Stomach (tissue), 19 donors: ENCODE measurements at places on chromosomes 3 and 15. TPM values are rescaled to one million over a fixed set of nuclear protein-coding genes. Genes with fewer than 3 reads are reported as not detected.

The RYR3 gene
- 1.9 TPM for total RNA-seq

The PPM1L gene
- 43.2 TPM for total RNA-seq

The ADAMTS9 gene
- 107 TPM for total RNA-seq

The GOLGA8S gene
- 0.58 TPM for total RNA-seq

The SLC28A2 gene
- total RNA-seq, result 7.2 TPM

- DNase-seq, result no peak
- no peaks in the 10 kb centered on the region for H3K27me3 ChIP-seq
- H3K27ac ChIP-seq, result no peak overlapping the region
These were observed 27.6 kb upstream of the ADAMTSL3 start for GRCh38 chr15:83626171-83626802.

DNA sequence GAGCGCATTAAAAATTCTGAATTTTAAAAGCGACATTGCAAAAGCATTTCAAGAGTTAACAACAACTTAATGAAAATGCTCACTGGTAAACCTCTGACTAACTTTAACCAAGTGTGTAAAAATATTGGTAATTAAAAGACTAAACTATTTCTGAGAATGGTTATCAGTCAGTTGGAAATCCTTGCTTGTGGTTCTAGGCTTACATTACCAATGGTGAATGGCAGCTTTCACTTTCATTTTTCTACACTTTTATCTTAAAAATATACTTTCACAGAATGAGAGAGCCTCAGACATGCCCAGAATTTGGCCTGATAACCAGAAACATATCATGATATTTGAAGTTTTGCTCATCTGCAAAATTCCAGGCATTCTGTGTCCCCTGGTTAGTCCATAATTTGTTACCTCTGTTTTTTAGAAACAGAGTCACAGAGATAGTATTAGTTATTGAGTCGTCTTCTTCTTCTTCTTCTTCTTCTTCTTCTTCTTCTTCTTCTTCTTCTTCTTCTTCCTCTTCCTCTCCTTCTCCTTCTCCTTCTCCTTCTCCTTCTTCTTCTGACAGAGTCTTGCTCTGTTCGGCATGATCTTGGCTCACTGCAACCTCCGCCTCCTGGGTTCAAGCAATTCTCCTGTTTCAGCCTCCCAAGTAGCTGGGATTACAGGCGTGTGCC is 5.5 kb upstream of the RNF111 start:
- H3K27ac ChIP-seq, result no peak overlapping the region
- H3K36me3 ChIP-seq, result no peaks in the 10 kb centered on the region
- no peaks in the 10 kb centered on the region for H3K4me1 ChIP-seq
- no peaks in the 10 kb centered on the region for H3K27me3 ChIP-seq

DNA sequence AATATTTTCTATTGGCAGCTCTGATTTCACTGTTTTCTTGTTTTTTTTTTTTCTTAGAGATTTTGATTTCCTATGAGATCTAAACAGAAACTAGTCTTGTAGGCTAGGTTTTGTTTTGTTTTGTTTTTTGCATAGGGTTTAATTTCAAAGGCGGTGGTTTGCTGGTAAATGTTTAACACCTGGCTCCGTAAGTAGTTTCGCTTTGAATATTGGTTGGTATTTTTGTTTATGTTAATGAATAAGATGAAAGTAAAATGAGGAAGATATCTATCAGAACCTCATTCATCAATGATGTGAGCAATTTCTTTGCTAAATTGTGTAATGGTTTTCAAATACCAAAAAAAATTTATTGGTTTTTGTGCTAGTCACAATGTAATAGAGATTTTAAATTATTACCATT is 39.7 kb upstream of the TM4SF1 start:
- H3K27ac ChIP-seq, result no peak overlapping the region
- no peaks in the 10 kb centered on the region for H3K4me1 ChIP-seq
- H3K27me3 ChIP-seq, result no peaks in the 10 kb centered on the region

DNA sequence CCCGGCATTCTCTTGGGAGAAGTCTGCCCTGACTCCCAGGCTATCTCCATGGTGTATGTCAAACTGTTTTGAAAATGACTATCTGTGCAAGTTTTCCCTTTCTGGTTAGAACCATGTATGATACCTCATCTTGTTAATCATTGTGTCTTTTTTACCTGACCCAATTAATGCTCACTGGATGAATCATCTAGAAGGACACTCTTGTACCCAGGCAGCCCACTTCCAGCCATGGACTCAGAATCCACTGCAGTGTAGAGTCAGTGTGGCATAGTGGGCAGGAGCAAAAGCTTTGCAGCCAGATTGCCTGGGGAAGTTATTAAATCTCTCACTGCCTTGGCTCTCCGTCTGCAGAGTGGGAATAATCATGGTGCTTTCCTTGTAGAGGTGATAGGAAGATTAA is 1.2 kb downstream of the FAM3D start:
- peak overlapping the region; percentile 5 for H3K27ac ChIP-seq
- no peaks in the 10 kb centered on the region for H3K27me3 ChIP-seq
- H3K4me3 ChIP-seq, result peak overlapping the region; percentile 39
- peaks cover 27% of the 10 kb centered on the region for H3K4me1 ChIP-seq
- no peak for DNase-seq
- H3K36me3 ChIP-seq, result no peaks in the 10 kb centered on the region

- no peak for DNase-seq
- H3K4me3 ChIP-seq, result no peak overlapping the region
- H3K36me3 ChIP-seq, result no peaks in the 10 kb centered on the region
- peaks cover 5% of the 10 kb centered on the region for H3K4me1 ChIP-seq
- no peak overlapping the region for H3K27ac ChIP-seq
These were observed 334.9 kb upstream of the DPH6 start for GRCh38 chr15:35880896-35881295.

- no peak overlapping the region for H3K27ac ChIP-seq
- H3K27me3 ChIP-seq, result no peaks in the 10 kb centered on the region
- H3K4me3 ChIP-seq, result no peak overlapping the region
- no peak for DNase-seq
- no peaks in the 10 kb centered on the region for H3K36me3 ChIP-seq
These were observed 32.1 kb downstream of the FOXP1 start for GRCh38 chr3:71551311-71551919.

DNA sequence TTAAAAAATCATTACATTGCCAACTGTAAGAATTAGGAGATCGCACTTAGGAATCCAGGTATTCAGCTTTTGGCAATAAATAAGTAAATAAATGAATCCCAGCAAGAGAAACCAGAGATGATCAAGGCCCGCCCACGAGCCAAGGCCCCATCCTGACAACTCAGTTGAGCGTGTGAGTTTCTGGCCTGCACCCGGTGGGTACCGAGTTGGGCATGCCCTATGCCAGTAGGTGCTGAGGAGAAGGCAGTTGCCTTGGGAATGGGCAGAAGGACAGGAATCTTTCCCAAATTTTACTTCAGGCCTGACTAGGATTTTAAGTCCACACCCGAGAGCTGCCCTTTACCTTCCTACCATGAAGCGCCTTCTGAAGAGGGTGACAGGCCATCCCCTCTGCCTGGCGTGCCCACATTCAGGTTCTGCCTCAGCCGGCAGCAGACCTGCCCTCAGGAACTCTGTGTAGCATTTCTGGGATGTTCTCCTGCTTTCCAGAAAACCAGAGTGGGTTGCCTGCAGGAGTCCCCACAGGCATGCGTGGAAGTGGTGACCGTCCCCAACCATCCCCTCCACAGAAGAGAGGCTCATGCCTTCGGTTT is 99.3 kb upstream of the ALDH1A3 start:
- no peaks in the 10 kb centered on the region for H3K4me1 ChIP-seq
- no peak overlapping the region for H3K27ac ChIP-seq
- no peaks in the 10 kb centered on the region for H3K36me3 ChIP-seq
- no peak for DNase-seq

DNA sequence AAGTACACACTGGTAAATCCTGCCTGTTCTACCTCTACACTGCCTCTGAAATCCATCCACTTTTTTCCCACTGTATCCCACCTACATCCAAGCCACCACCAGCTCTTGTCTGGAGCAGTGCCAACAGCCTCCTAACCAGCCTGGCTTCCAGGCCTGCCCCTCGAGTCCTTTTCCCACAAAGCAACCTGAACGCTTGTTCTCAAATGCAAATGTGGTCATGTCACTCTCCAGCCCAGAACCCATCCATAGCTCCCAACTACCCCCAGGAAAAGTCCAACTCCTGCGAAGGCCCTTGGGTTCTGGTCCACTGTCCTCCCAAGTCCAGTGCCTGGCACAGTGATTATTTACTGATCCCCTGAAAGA is 83.8 kb downstream of the SEMA5B start:
- no peak overlapping the region for H3K27ac ChIP-seq
- no peak overlapping the region for H3K4me3 ChIP-seq
- no peaks in the 10 kb centered on the region for H3K36me3 ChIP-seq
